Activated naive CD4-positive, alpha-beta T cell treated with anti-CD3 and anti-CD28 coated beads, Interleukin-2, amount 50 U/mL, for 16 hours (primary cell): ENCODE measurements at places on chromosomes 4 and X.
A peak's percentile ranks its signal among the peaks of the same experiment; 100 is the strongest.

GRCh38 chr4:158195297-158195696, 15.0 kb upstream of the TMEM144 start:
- DNase-seq, result no peak

- DNase-seq, result peak; percentile 39
Measured at GRCh38 chrX:1534301-1535168, 2.5 kb downstream of the P2RY8 start.

DNA sequence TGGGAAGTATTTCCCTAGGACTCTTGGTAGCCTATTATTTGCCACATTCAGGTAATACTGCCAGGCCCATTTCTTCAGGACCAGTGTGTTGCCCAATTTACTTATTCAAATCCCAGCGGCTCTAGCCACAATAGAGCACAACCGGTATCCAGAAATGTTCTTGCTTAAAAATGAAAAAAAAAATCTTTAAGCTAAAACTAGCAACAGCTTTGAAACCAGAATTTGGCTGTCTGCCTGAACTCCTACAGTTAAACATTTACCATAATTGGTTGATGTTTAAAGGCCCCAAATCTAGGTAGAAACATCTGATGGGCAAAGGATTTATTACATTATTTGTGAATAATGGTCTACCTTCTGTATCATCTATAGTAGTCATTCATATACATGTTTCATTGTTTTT, 930 bp upstream of the SLITRK4 start:
- no peak for DNase-seq

- DNase-seq, result no peak
Measured at GRCh38 chrX:115330498-115331168, 41.1 kb downstream of the LUZP4 start.

GRCh38 chr4:39786838-39787237, 88.9 kb downstream of the UBE2K start:
- no peak for DNase-seq

DNA sequence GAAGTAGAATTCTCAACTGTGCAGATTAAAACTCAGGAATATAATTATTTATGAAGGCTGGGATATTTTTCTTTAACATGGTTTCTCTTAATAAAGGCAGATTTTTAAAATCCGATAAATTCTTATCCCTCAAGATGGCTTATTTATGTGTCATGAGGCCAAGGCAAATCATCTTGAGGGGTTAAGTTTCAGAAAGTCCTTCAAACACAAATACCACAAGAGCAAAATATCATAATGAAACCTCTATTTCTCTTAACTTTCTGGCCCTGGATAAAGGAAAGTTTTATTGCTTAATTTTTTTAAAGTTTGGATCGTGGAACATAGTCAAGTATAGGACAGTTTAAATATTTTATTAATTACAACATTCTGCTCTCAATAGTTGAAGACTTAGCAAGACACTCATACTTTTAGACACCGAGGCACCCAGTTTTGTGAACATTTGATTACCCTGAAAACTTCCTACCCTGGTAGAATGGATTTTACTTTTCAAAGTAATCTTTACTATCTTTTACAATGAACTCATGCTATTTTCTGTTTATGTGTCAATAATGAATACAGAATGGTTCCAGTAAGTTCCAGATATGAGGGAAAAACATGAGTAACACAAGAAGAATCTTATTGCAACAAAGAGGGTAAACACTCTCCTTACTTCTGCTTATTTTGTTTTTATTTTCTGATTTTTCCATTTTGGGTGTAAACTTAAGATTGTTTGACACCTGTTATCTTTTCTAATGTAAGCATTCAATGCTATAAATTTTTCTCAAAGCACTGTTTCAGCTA, 200.7 kb upstream of the IL15 start:
- DNase-seq, result no peak

DNA sequence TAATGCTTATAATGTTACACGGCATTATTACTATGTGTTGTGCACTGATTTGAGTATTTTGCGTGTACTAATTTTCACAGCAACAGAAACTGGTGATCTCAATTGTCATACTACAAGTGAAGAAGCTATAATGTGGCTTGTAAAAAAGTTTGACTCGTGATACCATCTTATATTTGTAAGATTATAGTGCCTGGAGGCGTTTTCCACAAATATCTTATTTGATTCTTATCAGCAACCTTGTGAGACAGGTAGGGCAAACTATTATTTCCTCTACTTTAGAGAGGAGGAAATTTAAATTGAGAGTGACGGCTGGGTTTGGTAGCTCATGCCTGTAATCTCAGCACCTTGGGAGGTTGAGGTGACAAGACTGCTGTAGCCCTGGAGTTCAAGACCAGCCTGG, 4.5 kb downstream of the CUL4B start:
- DNase-seq, result no peak

DNA sequence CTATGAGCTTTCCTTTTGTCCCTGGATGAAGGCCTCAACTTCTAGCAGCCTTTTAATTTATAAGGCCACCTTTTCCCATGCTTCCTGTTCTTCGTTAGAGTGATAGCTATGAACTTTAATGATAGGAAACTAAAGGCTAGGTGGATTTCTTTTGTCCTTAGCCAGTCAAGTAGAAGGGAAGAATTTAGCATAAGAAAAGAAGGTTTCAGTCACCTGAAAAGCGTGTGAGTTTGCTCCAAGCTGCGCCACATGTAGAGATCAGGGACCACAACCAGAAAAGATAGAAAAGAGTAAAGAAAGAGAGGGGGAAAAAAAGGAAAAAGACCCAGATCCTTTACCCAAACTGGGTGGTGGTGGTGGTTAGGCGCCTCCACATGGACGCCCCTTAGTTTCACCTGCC, 28.6 kb downstream of the LUZP4 start:
- DNase-seq, result no peak

- no peak for DNase-seq
Measured at GRCh38 chrX:30702736-30703135, 49.5 kb downstream of the GK start.

DNA sequence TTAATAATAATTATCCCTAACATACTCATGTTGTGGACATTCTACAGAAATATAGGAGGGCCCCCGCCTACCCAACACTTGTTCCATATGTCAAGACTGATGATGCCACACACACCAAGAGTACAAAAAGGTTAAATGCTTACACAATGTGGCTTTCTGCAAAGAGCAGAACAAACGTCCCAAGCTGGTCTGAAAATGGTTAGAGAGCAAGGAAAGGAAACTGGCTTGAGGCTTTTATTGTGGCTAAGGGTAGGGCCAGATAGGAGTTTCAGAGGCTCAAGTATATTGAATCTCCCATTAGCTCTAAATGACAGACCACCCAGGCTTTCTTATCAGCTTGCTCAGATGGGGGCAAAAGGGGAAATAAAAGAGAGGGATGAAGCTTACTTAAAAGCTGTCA, 134.1 kb upstream of the C1QTNF7 start:
- no peak for DNase-seq

DNA sequence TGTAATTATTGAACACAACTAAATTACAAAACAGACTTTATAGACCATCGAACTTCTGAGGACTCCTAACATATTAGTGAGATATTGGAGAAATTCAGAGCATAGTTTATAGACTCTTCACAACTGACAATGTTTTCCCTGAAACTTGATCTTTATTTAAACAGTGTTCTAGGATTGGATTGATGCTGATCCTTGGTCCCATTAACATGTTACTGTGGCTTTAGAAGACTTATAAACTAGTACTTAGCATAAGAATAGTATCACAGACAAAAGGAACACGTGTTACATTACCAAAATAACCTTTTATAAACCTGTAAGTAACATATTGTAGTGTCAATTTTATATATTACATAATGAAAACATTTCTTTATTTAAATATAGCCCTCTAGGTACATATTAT, 689.6 kb downstream of the CCSER1 start:
- DNase-seq, result no peak

- DNase-seq, result peak; percentile 39
Measured at GRCh38 chrX:103687696-103688201, 1.2 kb upstream of the MORF4L2 start.

DNA sequence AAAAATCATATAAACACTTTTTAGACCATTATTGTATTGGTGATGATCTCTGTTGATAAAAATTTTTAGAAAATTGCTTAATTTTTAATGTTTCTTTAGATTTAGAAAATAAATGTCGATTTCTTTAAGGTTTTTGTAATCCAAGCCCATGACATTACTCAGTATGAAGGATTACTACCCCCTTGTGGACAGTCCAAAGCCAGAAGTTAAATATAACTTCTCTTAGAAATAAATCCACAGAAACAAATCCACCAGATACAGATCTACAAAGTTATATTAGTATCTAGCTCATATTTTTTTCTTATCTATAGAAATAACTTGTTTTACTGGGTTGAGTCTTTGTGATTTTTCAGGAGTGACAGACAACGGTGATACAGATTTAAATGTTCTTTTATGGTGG, 18.9 kb downstream of the TIFA start:
- no peak for DNase-seq

- DNase-seq, result no peak
Measured at GRCh38 chr4:51894059-51894645, 51.2 kb downstream of the DCUN1D4 start.

DNA sequence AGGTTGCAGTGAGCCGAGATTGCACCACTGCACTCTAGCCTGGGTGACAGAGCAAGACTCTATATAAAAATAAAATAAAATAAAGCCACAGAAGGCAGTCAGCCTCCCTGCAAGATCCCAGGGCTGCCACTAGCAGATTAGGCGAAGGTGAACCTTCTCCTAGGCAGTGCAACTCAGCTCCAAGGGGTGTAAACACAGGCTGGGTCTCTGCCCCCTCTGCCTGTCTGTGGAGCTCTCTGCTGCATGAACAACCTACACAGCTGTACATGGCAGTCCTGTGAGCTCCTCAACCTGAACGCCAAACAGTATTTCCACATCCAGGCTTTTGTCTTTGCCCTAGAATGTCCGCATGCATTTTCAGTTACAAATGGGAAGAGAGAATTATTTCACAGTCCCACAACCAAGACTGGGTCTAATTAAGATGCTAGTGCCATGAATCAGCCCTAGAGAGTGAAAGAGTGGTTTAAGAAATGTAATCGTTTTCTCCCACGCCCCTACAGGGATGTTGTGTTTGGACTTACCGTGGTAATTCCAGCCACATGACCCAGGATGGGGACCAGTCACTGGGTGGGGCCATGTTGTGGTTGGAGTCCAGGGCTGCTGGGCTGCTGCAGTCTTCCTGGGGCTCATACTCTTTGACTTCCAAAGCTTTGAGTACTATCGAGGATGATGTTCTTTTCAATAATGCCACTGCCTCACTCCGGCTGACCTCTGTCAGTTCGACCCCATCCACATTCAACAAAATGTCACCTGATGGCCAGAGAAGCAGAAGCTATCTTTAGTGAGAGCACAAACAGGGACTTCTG, 99.0 kb downstream of the FIP1L1 start:
- no peak for DNase-seq
